ENCODE measurements at places on chromosomes 16 and 17. TPM values are rescaled to one million over a fixed set of nuclear protein-coding genes. Genes with fewer than 3 reads are reported as not detected.
A peak's percentile ranks its signal among the peaks of the same experiment; 100 is the strongest.

The TMEM92 gene
- polyA plus RNA-seq = 0.61 TPM

The ABCA8 gene
- 3.5 TPM for polyA plus RNA-seq

The ARL17B gene
- 14.4 TPM for polyA plus RNA-seq

DNA sequence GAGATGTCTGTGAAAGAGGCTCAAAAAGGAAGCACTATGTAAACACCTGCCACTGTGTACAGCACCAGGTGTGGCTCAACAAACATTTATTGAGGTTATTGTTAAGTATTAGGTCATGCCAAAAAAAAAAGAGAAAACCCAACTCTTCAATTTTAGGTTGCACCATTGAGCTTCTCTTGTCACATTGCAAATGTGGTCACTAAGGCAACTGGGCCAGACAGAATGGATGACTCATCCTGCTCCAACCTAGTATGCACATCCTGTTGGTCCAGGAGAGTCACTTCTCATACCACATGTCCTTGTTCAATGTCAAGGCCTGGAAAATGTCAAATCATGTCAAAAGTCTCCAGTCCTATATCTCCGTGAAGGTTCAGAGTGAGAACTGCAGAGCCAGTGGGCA, 25.0 kb downstream of the HOXB1 start:
- H3K27ac ChIP-seq = peak overlapping the region; percentile 42
- no peaks in the 10 kb centered on the region for H3K27me3 ChIP-seq
- H3K4me3 ChIP-seq = no peak overlapping the region
- H3K4me1 ChIP-seq = peaks cover 13% of the 10 kb centered on the region
- no peaks in the 10 kb centered on the region for H3K36me3 ChIP-seq

GRCh38 chr17:2412561-2413021, 11.7 kb upstream of the MNT start:
- no peak overlapping the region for H3K4me3 ChIP-seq
- peak; percentile 77 for DNase-seq
- no peaks in the 10 kb centered on the region for H3K27me3 ChIP-seq
- H3K4me1 ChIP-seq = peaks cover 20% of the 10 kb centered on the region
- no peaks in the 10 kb centered on the region for H3K36me3 ChIP-seq

GRCh38 chr17:55405600-55405999, 16.0 kb downstream of the MMD start:
- H3K4me1 ChIP-seq = no peaks in the 10 kb centered on the region
- H3K27ac ChIP-seq = no peak overlapping the region
- H3K36me3 ChIP-seq = peaks cover 9% of the 10 kb centered on the region

DNA sequence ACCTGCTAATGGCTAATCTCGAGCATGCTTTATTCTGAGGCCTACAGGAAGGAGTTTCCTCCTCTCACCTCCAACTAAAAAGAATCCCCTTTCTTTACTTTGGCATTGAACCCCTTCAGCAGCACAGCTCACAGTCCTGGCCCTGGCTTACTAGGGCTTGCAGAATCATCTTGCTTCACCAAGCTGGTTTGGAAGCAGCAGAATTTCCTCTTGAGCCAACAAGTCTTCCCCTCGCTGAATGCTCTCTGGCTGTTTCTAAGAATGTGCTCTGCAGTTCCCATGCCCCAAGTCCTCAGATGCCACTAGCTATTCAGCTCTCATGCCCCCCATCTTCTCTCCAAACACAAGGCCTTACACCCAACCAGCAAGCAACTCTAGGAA, 271.2 kb downstream of the NTN1 start:
- H3K27ac ChIP-seq = no peak overlapping the region
- no peaks in the 10 kb centered on the region for H3K36me3 ChIP-seq
- H3K4me3 ChIP-seq = no peak overlapping the region
- no peak for DNase-seq

- peaks cover 9% of the 10 kb centered on the region for H3K4me1 ChIP-seq
- H3K4me3 ChIP-seq = no peak overlapping the region
- H3K27ac ChIP-seq = no peak overlapping the region
Measured at GRCh38 chr17:15498107-15498506, 30.7 kb upstream of the CDRT4 start.

DNA sequence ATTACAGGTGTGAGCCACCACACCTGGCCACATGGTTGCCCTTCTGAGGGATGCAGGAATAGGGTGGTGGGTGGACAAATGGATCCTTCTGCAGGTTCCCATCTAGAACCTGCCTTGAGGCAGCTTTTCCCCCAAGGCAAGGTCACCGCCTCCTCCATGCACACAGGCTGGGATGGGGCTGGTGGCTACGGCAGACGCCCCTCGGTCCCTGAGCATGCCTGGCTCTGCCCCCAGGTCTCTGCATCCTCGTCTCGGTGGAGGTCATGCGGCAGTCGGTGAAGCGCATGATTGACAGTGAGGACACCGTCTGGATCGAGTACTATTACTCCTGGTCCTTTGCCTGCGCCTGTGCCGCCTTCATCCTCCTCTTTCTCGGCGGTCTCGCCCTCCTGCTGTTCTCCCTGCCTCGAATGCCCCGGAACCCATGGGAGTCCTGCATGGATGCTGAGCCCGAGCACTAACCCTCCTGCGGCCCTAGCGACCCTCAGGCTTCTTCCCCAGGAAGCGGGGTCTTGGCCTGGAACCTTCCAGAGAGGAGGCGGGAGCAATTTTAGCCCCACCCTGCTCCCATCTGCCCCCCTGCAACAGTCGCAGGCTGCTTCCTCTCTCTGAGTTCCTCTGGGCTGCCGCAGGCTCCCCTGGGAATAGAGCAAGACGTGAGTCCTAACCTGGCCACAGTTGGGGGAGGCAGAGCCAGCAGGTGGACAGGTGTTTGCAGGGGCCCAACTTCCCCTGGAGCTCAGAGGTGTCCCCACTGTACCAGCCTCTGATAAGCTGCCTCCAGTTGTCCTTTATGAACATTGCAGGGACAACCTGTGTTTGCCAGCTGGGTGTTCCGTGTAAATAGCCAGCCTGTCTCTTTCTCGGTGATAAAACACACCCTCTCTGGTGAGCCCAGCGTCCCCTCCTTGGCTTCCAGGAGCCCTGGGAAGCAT, 11.7 kb downstream of the CACNG1 start:
- no peak overlapping the region for H3K4me3 ChIP-seq
- H3K4me1 ChIP-seq = no peaks in the 10 kb centered on the region
- H3K27ac ChIP-seq = no peak overlapping the region
- 0 out of 2 replicates have a peak, but pooled peaks cover 3% of the 10 kb centered on the region for H3K27me3 ChIP-seq

Measured in GM23248 (cell line).